ENCODE measurements at places on chromosomes 2 and 18.

GRCh38 chr2:203451689-203452088 lies 83.4 kb downstream of the RAPH1 start:
- DNase-seq: no peak

GRCh38 chr2:128714851-128715312 lies 396.2 kb upstream of the HS6ST1 start:
- DNase-seq: no peak

GRCh38 chr2:12452185-12452584 lies 264.6 kb upstream of the TRIB2 start:
- DNase-seq: no peak

DNA sequence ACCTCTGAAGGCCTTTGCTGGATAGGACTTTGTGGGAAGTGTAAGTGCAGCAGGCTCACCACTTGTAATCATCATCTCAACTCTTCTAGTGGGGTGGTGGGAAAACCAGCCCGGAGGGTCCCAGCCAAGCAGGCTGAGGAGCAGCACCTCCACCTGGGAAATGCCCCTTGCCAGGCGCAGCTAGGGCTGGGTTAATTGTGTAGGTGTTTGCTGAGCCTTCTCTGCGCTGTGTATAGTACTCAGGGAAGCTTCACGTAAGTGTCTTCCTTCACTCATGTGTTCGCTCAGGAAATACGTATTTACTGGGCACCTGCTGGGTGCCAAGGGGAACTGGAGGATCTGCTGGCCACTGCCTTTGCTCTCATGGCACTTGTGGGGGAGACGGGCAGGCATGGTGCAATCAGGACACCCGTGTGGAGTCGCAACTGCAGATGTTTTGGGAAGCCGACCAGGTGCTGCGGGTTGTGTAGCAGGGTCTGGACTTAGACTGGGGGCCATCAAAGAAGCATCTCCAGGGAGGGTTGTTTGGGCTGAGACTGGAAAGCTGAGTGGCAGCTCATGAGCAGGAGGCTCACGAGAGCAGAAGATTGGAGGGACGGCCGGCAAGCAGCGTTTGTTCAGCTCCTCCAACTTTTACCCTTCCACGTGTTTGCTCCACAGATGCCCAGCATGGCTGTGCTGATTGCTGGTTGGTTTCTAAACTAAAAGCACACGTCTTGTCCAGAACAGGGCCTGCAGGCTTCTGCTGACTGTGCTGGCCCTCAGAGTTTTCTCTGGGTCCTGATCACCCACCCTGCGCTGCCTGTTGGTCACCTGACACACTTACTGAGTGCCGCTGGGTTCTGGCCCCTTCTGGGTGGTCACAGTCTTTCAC lies 164.6 kb downstream of the LDLRAD4 start:
- DNase-seq: no peak
